Fibroblast of mammary gland (primary cell): ENCODE measurements at places on chromosomes 3 and 15.

DNA sequence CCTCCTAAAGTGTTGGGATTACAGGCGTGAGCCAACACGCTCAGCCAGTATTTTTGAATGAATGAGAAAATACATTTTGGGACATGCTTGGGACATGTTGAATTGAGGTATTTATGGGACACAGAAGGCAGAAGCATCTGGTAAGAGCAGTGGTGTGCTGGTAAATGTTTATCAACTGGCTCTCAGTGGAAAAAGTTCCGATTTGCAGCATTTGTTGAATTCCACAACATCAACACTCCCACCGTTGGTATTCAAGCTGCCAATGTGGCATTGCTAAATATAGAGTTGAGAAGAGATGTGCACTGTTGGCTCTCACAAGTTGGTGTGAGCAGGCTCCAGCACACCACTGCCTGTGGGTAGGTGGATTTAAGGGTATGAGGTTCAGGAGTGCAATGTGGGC, 35.8 kb upstream of the LRRFIP2 start:
- DNase-seq = no peak

GRCh38 chr3:150411106-150411460, 3.0 kb downstream of the TSC22D2 start:
- DNase-seq = no peak

GRCh38 chr3:61821823-61822251, 260.5 kb downstream of the PTPRG start:
- DNase-seq = peak; percentile 95

DNA sequence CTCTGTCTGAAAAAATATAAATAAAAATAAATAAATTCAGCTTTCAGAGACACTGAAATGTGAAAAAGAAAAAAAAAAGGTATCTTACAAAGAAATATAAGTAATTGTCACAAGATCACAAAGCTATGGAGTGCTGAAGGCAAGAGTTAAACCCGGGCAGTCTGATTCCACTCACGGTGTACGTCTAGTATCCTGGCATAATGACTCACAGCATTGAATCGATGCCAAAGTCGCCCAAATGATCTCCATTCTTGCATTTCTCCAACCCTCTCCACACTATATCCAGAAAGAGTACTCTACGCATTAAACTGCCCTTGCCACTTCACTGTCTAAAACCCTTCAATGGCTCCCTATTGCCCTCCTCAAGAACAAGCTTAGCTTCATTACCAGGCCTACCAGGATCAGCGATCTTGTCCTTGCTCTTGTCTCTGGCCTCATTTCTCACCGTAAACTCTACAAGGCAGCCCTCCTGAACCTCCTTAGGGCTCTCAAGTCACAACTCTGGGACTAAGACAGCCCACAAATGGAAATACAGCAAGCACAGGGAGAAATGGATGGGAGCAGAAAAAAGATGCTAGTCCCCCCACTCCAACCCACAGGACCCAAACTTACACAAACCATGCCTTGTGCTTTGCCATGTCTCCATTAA, 7.7 kb downstream of the SUCLG2 start:
- DNase-seq = peak; percentile 67

DNA sequence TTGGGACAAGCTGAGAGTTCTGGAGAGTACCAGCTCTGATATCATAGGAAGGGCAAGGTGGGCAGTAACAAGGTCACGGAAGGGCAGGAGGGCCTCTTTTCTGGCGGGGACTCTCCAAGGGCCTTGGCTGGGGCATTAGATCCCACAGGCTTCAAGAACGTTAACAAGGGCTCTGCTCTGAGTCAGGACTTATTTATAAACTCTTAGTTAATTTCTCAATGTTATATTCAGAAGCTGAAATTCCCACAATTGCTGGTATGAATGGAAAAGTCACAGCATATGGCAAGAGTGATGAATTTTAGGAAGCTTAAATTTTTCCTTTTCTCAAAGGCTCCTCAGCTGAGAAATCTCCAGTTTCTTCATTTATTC, 320.2 kb upstream of the TBC1D5 start:
- peak; percentile 74 for DNase-seq

DNA sequence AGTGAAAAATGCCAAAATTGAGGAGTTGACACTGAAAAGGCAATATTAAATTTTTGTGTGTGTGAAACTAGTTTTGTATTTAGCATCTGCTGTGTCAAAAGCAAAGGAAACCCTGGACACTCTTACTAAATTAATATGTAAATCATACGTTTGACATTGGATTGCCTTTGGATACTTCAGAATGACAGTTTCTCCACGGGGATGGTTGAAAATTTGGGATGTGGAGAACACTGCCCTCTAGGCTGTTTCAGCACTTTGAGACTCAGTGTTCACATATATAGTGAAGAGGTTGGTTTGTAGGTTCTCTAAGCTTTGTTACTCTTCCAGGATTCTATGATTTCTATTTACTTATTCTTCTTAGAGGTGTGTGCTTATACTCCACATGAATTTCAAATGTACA, 3.0 kb downstream of the ROBO2 start:
- DNase-seq = no peak

DNA sequence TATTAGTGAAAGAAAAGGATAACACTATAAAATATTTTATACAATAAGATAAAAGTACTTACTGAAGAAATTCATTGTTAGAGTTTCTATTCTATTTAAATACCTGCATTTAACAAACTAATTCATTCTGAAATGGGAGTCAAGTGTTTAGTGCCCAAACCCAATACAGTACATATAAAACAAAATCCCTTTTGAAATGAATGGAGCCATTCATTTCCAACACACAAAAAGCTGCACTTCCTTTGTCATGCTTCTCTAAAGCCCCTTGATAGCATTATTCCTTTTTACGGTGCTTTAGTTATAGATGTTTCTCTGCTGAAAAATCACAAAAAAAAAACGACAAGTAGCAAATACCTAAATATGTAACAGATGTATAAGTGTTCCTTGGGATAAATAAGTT, 596.3 kb downstream of the ZIC1 start:
- no peak for DNase-seq

GRCh38 chr3:31405515-31405914, 127.2 kb upstream of the STT3B start:
- no peak for DNase-seq

GRCh38 chr3:154334973-154335420, 10.7 kb upstream of the DHX36 start:
- peak; percentile 61 for DNase-seq

DNA sequence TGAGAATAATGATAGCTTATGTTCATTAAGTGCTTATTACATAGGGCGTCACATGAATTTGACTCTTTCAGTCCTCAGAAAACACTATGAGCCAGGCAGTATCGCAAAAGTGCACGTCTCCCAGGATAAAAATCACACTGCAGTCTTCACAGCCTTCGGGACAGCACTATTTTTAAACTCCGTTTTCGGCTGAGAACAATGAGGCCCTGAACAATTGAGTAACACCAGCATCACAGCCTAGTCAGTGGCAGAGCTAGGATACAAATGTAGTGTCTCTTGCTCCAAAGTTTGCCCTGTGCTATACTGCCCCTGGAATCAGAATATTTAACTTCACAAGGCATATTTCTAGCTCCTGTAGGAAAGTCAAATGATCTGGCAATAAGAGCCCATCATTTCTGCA, 852.1 kb upstream of the SEMA6D start:
- DNase-seq = no peak

DNA sequence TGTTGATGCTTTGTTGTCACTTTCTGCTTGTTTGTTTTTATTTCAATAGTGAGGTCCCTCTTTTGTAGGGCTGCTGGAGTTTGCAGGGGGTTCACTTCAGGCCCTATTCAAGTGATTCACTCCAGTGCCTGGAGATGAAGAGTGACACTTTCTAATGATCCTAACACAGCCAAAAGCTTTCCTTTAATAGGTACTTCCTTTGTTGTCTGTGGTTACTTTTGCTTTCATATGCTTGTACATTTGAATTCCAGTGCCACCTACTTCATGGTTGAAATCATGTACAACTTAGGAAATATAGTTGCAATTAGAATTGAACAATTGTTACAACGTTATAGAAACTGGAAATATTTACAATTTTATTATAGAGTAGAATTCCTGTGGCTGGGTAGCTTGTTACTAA, 466.8 kb upstream of the EPHA3 start:
- no peak for DNase-seq

DNA sequence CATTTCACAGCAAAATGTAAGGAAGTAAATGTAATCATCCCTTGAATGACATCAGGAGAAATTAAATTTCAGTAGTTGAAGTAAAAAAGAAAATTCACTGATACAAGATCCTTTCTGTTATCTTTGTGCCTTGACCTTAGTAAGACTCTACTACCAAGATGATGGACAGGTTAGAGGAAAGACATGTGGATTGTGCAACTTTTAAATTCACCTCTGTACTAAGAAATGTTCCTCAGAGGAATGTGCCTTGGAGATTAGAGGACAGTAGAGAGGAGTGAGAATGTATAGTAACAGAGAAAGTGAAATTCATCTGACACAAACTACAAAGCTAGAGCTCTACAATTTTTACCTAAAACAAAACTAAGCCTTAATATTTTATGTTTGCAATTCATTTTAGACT, 375.3 kb downstream of the PLOD2 start:
- no peak for DNase-seq

- DNase-seq = no peak
Observed at GRCh38 chr3:70737666-70738290, 425.3 kb upstream of the MDFIC2 start.

DNA sequence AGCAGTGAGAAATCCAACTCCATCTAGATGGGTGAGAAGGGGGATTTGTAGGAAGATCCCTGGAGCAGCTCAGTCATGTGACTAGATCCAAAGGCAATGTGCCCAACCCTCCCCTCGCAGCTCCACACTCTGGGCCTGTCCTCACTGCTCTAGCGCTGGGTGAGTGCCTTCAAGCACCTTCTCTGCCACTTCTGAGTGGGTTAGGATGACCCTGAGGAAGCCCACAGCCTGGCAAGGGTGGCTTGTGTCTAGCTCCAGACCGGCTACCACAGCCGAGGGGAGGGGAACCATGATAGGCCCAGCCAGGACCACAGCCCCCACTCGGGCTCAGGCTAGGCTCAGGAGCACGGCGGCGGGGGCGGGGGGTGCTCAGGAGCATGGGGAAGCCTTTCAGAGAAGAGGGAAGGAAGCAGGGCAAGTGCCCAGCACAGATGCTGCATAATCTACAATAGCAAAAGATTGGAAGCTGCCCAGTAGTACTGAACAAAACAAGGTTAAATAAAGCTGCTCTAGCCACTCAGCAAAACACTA, 1.7 kb downstream of the SPATA12 start:
- DNase-seq = no peak

- DNase-seq = peak; percentile 40
Observed at GRCh38 chr3:119819806-119820205, 37.9 kb downstream of the NR1I2 start.

DNA sequence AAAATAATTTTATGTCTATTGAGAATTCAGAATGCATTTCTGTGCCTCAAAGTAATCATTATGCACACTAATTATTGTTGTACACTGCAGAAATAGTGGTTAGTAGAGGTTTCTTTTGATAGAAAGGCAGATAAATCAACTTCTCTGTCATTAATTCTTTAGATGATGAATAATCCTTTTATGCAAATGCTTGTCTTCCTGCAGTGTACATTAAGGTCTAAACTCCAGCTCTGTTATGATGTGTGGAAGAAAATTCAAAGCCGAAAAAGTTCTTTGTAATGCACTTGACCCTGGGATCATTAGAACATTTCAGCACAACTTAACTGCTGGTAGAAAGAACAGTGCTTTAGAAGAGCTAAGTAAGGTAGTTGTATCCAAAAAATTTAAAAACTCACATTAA, 353.0 kb downstream of the NLGN1 start:
- DNase-seq = no peak

DNA sequence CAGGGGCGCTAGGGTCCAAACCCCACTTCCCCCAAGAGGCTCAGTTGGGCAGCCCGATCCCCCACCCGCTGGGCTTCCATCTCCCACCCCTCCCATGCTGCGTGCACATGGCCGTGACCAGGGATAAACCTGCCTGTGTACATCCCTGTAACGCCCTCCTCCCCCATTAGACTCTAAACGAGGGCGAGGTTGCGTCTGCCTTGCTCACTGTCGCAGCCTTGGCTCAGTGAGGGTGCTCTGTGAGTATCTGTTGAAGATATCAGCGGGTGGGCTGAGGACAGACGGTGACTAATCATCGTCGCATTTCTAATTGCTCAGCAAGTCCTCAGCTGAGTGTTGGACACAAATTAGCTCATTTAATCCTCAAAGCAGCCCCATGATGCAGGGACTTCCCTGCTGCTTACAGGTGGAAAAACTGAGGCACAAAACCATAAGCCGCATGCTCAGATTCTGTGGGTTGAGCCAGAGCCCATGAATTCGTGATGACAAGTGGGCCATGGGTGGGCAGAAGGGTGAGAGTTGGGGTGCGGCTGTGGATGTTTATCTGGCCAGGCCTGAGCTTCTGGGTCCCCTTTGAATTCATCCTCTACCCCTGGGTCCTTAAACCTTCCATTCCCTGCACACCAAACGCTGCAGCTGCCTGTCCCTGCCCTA, 26.0 kb downstream of the FBLN2 start:
- DNase-seq = peak; percentile 55

GRCh38 chr3:154229217-154229590, 95.1 kb downstream of the DHX36 start:
- DNase-seq = peak; percentile 7

DNA sequence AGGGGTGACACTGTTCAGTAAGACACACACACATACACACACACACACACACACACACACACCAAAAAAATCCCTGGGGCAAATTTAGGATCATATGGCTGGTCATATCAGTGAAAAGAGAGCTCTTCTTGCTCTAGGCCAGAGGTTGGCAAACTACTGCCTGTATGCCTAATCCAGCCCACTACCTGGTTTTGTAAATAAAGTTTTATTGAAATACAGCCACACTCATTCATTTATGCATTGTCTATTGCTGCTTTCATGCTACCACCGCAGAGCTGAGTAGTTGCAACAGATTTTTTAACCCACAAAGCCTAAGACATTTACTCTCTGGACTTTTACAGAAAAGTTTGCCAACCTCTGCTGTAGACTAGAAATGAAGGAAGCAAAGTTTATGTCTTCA, 30.6 kb downstream of the ACP3 start:
- no peak for DNase-seq

- peak; percentile 50 for DNase-seq
Observed at GRCh38 chr15:78055919-78056713, 21.4 kb downstream of the TBC1D2B start.

GRCh38 chr15:36951731-36952247, 148.6 kb downstream of the MEIS2 start:
- DNase-seq = peak; percentile 97

- peak; percentile 56 for DNase-seq
Observed at GRCh38 chr3:79038636-79039035, 729.2 kb downstream of the ROBO1 start.

GRCh38 chr3:102174832-102175374, 259.9 kb upstream of the ZPLD1 start:
- no peak for DNase-seq

GRCh38 chr15:80822256-80822655, 43.1 kb downstream of the CEMIP start:
- DNase-seq = no peak

- DNase-seq = peak; percentile 50
Observed at GRCh38 chr3:9339761-9340471, 22.9 kb upstream of the THUMPD3 start.

- DNase-seq = no peak
Observed at GRCh38 chr3:102081572-102082289, 232.4 kb downstream of the NFKBIZ start.

GRCh38 chr3:58386626-58387365, 46.8 kb downstream of the PDHB start:
- DNase-seq = peak; percentile 84

GRCh38 chr3:187101184-187102072, 37.9 kb downstream of the RPL39L start:
- DNase-seq = peak; percentile 73

- DNase-seq = no peak
Observed at GRCh38 chr3:151075869-151076562, 9.4 kb upstream of the MED12L start.
